ENCODE measurements at places on chromosomes 13 and 19. TPM values are rescaled to one million over a fixed set of nuclear protein-coding genes. Genes with fewer than 3 reads are reported as not detected.
A peak's percentile ranks its signal among the peaks of the same experiment; 100 is the strongest.

DNA sequence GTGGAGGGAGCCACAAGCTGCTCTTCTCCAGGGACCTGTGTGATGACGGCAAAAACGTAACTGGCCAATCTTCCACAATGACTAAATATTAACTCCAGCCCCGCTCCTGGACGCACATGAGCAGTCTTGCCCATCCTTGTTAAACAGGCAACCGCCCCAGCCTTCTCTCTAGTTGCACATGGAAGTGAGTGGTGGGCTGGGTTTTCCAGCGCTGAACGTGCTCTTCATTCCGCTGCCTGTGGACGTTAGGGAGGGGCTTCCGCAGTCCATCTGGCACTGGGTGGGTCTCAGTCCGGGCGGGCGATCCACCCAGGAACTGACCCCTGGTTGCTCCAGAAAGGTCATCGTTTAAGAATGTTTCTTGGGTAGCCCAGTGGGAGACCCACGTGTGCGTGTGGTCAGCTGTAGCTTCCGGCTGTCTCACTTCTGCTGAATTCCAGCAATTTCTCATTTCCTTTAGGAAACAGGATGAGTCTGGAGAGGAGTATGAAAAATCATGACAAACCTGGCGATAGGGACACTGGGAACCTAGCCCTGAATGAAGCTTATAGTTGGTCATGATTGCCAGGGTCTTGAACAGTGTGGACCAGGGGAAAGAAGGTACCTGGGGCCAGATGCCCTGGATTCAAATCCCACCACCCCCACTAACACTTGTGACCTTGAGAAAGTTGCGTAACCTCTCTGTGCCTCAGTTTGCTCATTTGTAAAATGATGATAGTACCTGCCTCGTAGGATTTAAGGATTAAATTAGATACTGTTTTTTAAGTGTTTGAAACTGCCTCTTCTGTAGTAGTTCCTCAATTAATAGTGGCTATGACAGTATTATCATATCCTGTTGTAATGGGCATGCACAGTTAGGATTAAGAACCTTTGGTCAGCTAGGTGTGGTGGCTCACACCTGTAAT is 92.6 kb downstream of the SIPA1L3 start:
- peak; percentile 96 for DNase-seq

DNA sequence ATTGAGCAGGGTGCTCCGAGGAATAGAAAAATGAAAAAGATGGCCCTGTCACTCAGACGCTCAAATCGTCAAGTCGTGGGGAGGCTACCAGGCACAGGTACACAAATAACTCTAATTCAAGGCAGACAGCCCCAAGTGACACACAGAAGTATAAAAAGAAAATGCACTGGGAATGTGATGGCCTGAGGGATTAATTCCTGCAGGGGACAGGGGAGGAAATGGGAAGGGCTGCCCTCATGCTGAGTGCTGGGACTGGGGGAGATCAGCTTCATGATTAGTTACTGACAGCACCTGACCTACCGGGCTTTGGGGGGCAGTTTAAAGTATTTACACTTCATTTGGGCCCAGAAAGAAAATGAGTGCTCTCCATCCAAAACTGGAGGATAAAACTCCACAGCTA is 20.9 kb upstream of the UBE2L5 start:
- no peak for DNase-seq

DNA sequence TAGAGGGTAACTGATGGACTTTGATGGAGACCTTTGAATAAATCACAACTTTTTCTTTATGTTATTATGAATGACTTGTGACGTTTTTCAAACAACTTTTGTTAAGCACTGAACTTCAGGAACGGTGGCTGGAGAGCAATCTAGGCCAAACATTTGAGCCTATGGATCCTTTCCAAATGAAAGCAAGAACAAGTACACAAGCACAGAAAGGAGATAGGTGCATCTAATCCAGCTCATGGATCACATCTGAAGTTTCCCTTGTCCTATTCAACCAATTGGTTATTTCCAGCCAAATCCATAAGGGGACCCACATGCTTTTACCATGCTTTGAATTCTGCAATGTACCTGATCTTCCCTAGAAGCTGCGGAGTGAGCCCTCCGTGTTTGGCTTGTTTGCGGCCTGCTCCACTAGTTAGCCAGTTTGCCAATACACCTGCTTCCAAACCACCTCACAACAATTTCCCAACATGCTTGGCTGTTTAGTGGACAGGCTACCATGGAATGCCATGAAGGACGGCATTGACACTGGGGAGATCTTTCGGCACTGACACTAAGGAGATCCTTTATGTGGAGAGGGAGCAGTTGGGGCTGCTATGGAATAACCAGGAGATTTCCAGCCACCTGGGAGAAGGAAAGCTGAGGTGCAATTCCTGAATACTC is 315.9 kb downstream of the DNAJC15 start:
- no peak for DNase-seq

DNA sequence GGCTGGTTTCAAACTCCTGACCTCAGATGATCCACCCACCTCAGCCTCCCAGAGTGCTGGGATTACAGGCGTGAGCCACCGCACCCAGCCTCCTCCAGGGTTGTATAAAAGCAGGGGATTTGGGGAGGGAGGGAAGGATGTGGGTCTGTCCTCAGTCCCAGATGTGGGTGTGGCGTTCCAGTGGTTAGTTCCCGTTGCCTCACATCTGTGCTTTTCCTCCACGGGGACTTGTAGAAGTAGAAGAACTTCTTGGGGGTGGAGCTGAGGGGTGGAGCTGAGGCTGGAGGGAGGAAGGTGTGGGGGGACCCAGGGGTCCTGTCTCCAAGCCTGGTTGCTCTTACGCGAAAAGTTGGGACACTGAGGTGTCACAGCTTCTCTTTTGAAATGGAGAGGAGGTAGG is 514 bp upstream of the MCEMP1 start:
- DNase-seq, result no peak

DNA sequence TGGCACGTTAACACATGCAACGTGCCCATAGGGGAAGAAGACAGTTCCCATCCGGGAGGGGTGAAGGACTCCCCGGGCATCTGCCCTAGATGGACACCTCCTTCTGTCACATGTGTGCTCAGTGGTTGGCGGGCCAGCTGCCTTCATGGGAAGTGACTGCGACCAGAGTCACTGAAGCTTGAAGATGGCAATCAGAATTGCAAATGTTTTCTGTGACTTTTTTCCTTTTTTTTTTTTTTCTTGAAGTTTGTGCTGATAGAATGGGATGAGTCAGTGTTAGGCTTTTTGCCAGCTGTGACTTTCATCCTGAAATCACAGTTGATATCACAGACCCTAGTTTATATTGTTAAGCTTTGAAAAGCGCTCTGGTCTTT is 109.2 kb upstream of the MCF2L start:
- no peak for DNase-seq

DNA sequence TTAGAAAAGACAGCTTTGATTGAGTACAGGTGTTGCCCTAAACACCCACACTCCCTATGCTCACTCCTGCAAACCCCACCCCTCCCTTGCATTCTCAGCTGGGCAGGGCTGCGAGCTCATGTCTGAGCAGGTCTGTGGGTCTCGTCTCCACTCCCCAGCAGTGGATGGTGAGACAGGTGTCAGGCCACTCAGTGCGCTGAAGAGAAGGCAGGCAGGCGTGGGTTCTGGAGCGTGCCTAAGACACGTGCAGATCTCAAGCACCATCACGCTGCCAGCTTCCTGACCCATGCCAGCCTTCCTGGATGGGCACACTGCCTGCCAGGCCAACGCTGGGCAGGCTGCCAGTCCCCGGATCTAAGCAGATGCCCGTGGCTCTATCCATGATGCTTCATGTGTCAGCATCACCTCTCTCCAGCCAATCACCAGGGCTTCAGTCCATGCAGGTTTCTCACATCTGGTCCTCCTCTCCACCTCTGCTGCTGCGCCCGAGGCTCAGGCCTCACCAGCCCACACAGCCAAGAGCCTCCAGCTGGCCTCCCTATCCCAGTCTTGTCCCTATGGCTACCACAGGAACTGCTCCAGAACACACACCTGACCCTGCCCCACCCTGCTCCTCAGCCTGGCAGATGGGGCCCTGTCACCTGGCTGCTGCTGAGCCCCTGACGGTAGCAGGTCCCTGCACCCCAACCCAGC is 42.6 kb downstream of the EPS15L1 start:
- no peak for DNase-seq

GRCh38 chr13:97002581-97002980 is 8.3 kb upstream of the OXGR1 start:
- DNase-seq, result no peak

- no peak for DNase-seq
These were observed 107.2 kb upstream of the CACNA1A start for GRCh38 chr19:13613447-13613846.

- DNase-seq, result no peak
These were observed 4.6 kb downstream of the TMC4 start for GRCh38 chr19:54168174-54168917.

DNA sequence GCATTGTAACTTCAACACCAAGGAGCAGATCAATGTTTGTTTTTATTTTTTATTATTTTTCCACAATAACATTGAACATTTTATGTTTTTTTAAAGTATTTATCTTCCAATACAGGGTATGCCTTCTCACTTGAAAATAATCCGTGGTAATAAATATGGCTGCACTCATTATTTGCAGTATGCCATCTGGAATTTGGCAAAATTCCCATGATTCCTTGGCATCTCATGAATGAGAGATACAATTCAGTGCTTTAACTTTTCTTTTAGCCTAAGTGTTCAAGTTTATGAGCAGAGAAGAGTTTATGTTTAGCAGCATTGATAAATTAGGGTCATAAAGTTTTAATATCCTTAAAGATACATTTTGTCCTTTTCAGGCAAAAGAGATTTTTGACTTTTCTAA is 1109.6 kb upstream of the ATXN8OS start:
- DNase-seq, result no peak

DNA sequence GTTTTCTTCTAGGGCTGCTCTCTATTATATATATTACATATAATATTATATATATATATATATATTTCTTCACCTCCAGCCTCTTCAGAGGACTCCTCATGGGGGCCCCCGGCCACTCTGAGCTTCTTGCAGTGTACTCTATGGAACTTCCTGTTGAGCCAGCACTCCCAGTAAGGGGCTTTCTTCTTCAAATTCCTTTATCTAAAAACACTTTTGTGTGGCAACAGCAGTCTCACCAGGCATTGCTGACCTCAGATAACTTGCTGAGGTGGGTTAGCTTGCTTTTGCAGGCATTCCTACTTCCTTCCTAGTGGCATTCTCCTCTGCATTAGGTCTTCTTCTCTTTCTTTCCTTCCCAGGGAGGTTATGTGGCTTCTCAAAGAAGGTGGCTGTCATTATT is 381.5 kb downstream of the MYO16 start:
- DNase-seq, result no peak

- DNase-seq, result peak; percentile 69
These were observed 20.2 kb upstream of the CD70 start for GRCh38 chr19:6610934-6611852.

DNA sequence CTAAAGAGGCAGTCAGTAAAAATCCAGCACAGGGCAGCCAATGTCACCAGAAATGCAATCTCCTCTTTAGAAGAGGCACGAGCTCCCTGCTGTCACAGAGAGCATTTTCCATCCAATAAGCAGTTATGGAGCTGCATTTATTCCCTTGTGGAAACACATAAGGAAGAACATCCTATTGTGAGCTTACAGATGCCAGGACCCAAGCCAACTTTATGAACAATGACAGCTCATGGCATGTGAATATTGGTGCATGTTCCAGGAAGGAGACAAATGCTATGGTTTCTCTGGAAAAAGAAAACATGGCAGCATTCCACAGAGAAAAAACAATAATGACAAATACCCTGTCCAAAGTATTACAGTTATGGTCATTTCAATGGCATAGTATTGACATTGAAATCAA is 955.6 kb downstream of the UQCRFS1 start:
- no peak for DNase-seq

DNA sequence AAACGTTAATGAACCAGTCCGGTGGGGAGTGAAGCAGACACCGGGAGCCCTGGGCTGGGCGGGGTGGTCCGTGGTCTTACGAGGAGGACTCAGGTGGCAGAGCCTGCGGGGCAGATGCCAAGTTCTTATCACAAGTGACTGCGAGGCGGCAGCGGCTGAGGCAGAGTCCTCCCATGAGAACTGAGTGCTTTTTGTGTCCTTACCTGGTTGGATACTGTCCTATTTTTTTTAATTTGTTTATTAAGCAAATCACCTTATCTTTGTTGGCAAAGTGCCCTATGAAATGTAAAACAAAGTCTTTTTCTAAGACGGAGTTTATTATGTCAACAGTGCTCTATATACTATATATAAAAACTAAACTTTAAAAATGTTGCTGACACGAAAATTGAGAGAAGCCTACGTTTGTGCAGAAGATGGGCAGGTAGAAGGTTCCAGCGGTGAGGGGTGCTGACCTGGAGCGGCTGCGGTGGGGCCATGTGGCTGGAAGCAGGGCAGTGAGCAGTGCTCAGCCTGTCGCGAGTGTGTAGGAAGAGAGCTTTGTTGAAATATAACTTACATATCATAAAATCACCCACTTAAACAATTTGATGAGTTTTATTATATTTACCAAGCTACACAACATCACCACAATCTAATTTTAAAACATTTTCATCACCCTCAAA is 82.2 kb downstream of the ATP11A start:
- DNase-seq, result no peak

- DNase-seq, result no peak
These were observed 1.3 kb downstream of the NECTIN2 start for GRCh38 chr19:44847144-44848035.

DNA sequence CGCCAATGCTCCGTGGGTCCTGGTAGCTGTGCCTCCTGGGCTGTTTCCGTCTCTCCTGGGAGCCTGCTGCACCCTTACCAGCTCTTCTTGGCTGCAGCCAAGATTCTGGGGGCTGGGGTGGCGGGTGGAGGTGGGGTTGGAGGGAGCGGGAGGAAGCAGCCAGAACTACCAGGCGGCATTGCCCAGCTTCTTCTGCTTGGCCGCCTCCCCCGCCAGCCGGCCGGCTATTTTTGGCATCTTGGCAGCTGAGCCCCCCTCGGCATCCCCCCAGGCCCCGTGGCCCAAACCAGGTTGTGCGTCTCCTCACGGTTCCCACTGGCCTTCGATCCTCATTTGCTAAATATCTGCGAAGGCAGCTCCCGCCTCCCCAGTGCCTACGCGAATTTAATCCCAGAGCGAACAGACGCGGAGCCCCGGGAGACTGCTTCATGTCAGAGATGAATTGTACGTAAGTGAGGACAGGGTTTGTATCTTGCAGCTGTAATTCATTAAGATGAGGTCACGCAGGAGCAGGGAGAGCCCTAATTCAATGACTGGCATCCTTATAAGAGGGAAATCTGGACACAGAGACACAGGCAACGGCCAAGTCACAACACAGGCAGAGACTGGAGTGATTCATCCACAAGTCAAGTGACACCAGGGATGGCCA is 12.8 kb upstream of the PEAK3 start:
- DNase-seq, result peak; percentile 59

The CYP4F2 gene
- not detected for polyA plus RNA-seq

The FBXO17 gene
- 19.5 TPM for polyA plus RNA-seq

The GPC6 gene
- 23.0 TPM for polyA plus RNA-seq

The FLT1 gene
- 68.2 TPM for polyA plus RNA-seq

The TLE6 gene
- polyA plus RNA-seq, result 0.26 TPM

The ZNF528 gene
- polyA plus RNA-seq, result 12.1 TPM

The CEACAM1 gene
- polyA plus RNA-seq, result 0.11 TPM

All from BJ (cell line).